ENCODE measurements at places on chromosomes 7 and 10.

GRCh38 chr10:43082087-43082486 is 5.2 kb downstream of the RET start:
- DNase-seq, result no peak

DNA sequence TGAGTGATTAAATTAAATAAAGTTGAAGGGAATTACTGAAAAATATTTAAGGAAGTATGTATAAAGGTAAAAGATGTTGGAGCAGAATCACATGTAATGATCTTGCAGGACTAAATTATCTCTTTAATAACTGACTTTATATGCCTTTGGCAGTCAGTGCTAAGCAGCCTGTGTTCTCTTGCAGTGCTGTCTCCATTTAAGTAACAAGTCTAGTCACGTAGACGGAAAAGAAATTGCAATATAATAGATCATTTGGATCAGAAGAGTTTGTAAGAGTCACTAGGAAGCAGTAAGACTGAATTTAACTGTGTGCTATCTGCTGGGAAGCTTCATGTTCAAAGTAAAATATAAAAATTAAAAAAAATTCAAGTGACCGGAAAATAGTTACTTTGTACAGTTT is 21.4 kb downstream of the BZW2 start:
- no peak for DNase-seq

- peak; percentile 73 for DNase-seq
Observed at GRCh38 chr10:69057261-69057950, 30.5 kb upstream of the SRGN start.

- peak; percentile 47 for DNase-seq
Observed at GRCh38 chr7:154744256-154744860, 258.6 kb downstream of the PAXIP1 start.

- DNase-seq, result no peak
Observed at GRCh38 chr7:26949319-26949718, 84.9 kb upstream of the SKAP2 start.

- DNase-seq, result peak; percentile 86
Observed at GRCh38 chr10:119370972-119371703, 163.8 kb downstream of the GRK5 start.

DNA sequence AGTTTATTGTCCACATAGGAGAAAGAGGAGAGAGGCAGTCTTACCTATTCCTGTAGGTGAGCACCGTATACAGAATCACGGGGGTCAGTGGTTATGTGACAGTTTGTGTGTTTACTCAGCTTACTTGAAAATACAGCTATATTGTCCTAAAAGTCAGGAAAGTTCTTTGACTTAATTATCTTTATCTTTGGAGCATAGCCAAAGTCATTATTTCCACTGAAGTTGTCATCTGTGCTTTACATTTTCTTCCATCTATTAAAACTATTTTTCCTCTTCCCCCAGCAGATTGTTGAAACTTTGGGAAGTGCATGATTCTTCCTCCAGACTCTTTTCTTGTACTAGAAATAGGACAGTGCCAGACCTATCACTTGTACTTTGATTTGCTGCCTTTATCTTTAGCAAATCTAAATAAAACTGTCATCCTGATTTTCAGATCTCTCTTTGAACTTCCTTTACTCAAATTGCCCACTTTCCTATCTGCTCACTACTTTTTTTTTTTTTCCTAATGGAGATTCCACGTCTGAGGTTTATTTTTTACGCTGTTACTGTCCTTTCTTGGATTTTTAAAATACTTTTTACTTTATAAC is 58.3 kb downstream of the TAF3 start:
- no peak for DNase-seq

DNA sequence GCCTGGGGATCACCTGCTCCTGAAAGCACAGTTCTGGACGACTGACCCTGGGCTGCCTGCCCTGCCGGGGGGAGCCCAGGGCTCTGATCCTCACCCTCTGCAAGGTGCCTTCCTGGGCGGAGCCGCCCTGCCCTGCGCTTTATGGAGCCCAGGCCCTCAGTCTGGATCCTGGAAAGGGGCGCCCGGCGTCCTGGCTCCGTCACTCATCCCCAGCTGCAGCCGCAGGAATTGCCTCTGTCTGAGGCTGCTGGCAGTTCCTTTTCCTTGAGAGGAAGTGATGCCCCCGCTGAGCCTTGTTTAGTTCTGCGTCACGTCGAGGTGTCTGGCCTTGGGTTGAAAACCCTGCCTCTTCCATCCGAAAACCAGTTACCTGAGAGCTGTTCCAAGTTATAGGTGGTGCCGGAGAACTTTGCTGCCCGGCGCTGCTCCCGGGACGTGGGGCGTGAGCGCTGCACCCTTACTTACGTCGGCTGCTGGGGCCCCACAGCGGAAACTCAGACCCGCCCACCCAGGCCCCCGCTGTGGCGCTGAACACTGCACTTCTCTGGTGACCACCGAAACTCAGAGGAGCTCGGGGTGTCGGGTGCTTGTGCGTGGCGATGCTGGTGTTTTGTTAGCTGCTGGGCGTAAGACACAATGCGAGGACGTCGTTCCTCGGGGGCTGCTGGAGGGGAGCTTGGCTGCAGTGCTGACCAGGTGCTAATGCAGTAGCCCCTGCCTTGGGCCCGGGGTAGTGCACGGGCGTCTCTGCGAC is 5.4 kb downstream of the MAFK start:
- peak; percentile 40 for DNase-seq

DNA sequence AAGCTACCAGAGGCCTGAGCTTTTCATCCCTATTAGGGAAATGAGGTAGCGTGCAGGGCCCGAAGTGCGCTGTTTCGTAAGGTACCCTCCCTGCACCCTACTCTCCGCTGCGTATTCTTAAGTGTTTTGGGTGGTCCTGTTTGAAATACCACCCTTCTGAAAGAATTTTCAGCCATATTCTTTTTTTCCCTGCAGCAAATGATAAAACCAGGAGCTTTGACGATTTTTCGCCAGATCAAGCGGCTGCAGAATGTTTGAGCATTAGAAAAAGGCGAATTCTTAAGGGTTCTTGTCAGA is 1.2 kb downstream of the RSBN1L start:
- DNase-seq, result peak; percentile 59

- no peak for DNase-seq
Observed at GRCh38 chr7:142733271-142733670, 16.0 kb upstream of the PRSS1 start.

DNA sequence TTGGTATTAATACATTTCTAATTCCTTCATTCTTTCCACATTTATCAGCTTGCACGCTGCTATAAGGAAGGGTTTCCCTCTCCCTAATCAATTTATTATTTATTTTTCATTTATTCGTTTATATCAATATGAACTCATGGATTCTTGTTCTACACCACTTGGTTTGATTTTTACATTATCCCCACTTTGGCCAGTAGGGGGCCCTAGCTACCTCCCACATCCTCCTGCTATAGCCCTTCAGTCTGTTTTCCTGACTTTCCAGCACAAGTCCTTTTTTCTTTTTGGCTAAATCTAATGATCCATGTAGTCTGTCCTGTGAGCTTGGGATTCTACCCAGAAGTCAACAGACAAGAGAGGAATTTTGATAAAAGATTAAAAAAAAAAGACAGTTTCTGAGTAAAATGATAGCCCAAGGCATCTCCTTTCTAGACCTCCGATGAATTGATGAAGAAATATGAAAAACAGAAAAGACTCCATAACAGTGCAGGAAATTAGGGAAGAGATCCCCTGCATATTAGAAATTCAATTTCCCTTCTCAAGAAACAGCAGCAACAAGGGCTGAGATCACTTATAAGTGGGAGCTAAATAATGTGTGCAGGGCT is 47.7 kb downstream of the LYZL2 start:
- no peak for DNase-seq

GRCh38 chr10:341081-341740 is 206.0 kb downstream of the ZMYND11 start:
- no peak for DNase-seq

GRCh38 chr10:123687758-123688157 is 21.6 kb downstream of the GPR26 start:
- no peak for DNase-seq

GRCh38 chr10:95742485-95742884 is 13.5 kb upstream of the ENTPD1 start:
- no peak for DNase-seq

DNA sequence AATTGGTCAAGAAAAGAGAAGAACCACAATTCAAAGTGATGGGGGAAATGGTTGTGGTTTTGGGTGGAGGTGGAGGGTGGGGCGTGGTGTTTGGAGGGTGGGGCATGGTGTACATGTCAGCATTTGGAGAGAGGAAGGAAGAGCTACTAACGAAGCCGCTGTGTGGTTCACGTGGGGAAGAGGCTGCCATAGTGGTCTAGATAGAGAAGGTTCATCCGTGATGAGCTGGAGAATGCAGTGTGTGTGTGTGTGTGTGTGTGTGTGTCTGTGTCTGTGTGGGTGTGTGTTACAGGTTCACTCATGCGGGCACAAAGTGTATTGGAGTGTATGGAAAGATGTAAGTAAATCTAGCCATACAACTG is 6.1 kb upstream of the VCL start:
- DNase-seq, result peak; percentile 56

- no peak for DNase-seq
Observed at GRCh38 chr7:37074370-37074769, 350.1 kb upstream of the AOAH start.

- DNase-seq, result no peak
Observed at GRCh38 chr7:7861211-7861633, 107.4 kb upstream of the GLCCI1 start.

DNA sequence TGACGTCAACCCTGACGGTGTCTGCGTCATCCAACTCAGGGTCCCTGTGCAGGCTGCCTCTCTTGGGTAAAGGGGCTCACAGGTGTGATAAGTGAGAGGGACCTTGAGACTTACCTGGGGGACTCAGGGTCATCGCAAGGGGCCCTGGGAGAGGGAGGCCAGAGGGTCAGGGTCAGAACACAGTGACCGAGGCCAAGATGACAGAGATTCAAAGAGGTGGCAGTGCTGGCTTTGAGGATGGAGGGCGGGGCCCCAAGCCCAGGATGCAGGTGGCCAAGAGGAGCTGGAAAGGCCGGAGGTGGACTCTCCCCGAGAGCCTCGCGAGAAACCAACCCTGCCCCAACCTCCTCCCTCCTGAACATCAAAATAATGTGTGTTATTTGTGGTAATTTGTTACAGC is 165.2 kb upstream of the PPP2R2D start:
- no peak for DNase-seq

DNA sequence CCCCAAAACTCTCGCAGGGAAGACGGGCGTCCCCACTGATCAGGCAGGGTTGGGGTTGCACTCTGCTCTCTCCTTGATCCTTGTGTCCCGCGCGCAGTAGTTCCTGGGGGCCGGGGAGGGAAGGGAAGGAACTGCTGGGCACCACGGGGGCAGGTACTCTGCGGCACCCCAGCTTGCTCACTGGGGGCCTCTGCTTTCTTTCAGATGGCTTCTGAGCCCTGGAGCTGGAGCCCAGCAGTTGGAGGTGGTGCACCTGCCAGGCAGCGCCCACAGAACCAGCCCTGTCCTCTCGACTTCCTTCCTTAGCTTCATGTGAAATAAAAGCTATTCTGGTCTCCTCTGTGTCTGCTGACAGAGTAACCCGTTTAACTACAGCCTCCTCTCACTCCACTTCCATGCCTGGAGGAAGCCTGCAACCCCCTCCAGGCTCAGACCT is 12.2 kb downstream of the PLAC9 start:
- DNase-seq, result no peak

- no peak for DNase-seq
Observed at GRCh38 chr7:77548206-77548605, 11.1 kb downstream of the PTPN12 start.

DNA sequence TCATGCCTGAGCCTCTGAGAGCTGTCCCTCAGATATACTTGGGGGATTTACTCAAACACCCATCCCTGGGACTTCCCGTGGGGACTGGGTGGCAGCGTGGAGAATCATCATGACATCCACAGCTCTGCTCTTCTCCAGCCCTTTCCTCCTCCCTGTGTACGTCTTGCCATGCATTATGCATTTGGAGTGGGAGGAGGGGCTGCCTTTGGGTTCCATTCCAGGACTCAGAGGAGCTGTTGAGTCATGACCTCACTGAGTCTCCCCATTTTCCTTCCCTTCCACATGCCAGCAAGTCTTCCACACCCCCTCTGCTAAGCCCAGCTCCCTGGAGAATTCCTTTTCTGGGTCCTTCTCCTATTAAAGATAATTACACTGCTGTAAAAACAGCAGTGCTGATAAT is 480.7 kb downstream of the SORCS3 start:
- no peak for DNase-seq

DNA sequence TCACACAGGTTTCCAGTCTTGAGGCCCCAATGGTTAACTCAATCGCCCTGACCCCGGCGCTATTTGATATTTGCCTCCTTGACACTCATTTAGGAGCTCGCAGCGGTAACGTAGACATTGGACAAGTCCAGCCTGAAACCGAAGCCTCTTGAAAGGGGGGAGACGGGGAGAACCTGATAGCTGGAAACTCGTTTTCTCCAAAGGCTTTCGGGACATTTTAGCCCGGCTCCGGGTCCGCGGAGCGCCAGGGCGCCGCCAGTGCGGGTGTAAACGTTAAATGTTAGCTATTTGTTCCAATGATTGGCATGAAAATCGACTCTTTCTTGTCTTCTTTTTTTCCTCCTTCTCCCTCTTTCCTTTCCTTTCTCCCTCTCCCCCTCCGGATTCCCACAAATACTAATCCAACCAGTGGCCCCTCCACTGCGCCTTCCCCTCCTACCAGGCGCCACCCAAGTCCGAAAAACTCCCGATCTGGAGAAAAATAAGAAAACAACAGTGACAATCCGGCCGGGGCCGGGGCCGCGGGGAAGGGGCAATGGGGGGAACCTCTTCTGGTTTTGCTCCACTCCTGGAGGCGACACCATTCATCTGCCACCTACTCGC is 17.2 kb upstream of the GATA3 start:
- no peak for DNase-seq

- DNase-seq, result no peak
Observed at GRCh38 chr7:134692344-134692705, 45.7 kb downstream of the BPGM start.

GRCh38 chr10:102975483-102976379 is 57.6 kb downstream of the CNNM2 start:
- DNase-seq, result no peak

GRCh38 chr7:103573479-103574058 is 127.6 kb upstream of the SLC26A5 start:
- DNase-seq, result no peak

DNA sequence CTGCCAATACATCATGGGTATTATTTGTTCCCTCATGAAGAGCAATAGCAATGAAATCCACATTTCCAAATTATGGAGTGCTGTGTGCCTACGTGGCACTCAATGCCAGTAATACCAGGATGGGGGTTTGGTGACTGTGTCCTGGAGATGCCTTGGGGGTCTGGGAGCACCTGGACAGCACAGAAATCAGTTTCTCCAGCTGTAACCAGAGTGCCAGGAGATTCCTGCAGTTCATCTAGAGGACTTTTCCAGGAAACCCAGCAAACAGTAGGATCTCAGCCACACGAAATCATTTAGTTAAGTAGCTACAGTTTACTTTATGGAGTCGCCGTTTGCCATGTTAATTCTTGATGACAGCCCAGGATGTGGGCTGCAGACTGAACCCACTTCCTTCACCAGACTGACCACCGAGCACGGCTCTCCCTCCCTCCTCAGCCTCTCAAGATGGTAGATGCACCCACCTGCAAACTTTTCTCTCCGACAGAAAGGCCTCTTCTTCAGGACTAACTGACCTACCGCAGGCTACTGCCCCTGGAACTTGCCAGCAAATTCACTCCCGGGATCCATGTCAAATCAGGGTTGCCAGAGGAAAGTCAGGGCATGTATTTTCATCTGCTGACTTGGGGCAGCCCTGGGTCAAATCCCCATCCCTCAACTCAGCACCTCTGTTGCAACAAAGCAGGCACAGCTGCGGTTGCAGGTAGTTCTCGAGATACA is 30.3 kb downstream of the MKI67 start:
- no peak for DNase-seq
